Activated T-cell treated with anti-CD3 and anti-CD28 coated beads, Interleukin-2, amount 50 U/mL, for 48 hours (primary cell): ENCODE measurements at places on chromosomes 6 and 20.
A peak's percentile ranks its signal among the peaks of the same experiment; 100 is the strongest.

DNA sequence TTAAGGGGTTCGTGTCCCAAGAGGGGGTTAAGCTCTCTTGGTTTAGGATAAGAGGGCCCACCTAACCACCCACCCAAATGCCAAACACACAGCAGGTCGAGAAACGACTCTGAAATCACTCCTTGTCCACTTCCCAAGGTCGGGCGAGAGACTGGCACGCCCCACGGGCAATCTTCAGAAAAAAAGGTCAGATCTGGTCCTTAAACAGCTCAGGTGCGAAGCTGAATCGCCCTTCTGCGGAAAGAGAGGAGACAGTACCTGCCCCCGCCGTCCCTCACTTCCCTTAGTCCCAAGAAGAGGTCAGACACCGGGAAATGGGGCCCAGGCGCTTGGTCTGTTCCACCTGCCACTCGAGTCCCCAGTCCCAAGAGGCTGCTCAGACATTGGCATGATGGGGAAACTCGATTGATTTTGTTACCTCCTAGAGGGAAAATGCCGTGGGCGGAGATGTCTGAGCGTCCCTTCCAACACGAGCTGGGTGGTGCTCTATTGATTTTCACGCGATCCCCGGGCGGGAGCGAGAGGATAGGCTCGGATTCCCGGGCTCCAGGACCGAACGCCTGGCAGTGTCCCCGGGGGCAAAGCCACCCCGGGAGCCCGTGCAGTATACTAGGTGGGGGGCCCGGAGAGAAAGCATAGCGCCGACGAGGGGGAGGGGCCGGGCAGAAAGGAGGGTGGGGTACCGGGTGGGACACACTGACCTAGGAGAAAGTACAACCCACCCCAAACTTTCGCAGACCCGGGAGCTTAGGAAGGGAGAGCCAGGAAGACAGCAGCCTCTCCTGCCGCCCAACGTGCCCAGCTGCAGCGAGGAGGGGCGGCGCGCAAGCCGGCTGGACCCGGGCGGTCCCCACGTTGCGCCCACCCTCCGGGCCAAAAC lies 1.1 kb upstream of the SAMD5 start:
- DNase-seq, result peak; percentile 34

DNA sequence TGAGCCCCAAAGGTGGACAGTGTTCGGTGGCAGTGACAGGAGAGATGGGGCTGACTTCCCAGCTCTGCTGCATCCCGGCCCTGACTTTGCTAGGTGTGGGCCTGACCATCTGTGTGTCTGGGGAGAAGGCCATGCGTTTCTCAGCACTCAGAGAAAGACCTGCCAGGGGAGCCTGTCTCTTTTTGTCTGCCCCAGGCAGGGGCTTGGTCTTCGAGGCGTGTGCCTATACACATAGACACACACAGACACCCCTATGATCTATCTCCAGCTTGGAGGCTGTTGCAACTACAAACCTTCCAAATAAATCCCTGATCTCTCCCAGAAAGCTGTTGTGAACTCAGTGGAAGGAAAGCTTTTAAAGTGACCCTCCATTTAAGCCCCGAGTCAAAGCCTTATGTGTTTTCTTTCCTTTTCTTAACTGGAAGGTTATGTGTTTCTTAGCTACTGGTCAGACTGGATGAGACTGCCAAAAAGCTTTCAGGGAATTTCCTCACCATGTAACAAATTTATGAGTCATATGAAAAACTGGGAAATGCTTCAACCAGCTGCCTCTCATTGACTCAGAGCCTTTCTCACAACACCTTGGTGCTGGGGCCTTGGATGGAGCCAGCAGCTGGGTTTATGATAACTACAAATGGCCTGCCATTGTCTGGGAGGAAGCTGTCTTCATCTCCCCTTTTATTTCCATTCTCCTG lies 102.6 kb downstream of the CDC5L start:
- no peak for DNase-seq

DNA sequence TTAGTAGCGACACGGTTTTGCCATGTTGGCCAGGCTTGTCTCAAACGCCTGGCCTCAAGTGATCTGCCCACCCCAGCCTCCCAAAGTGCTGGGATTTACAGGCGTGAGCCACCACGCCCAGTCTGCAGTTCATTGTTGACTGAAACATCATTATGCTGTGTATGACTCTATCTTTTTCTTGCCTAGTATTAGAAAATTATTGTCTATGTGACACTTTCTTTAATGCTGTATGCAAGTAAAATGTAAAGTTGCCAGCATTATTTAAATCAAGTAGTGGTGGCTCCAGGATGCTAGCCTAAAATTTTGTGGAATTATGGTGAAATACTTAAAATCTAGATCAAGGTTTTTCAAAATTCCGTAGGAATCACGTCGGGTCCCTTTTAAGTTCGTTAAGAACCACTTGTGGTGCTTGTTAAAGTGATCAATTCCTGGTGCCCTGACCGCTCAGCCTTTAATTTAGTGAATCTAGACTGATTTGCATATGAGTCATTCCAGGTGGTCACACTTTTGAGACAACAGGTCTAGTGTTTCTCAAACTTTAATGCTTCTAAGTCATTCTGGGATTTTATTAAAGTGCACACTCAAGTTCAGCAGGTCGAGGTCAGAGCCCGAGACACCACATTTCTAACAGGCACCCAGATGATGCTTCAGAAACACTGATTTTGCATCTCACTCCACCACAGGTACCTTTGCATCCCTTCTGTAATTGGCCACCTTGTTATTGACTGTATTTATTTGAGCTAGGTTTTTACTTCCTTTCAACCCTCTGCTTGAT lies 132.6 kb upstream of the MTHFD1L start:
- no peak for DNase-seq

- peak; percentile 77 for DNase-seq
Measured at GRCh38 chr6:26304797-26305640, 60.0 kb upstream of the BTN3A2 start.

GRCh38 chr20:47360297-47361056 lies 4.0 kb upstream of the ZMYND8 start:
- no peak for DNase-seq

DNA sequence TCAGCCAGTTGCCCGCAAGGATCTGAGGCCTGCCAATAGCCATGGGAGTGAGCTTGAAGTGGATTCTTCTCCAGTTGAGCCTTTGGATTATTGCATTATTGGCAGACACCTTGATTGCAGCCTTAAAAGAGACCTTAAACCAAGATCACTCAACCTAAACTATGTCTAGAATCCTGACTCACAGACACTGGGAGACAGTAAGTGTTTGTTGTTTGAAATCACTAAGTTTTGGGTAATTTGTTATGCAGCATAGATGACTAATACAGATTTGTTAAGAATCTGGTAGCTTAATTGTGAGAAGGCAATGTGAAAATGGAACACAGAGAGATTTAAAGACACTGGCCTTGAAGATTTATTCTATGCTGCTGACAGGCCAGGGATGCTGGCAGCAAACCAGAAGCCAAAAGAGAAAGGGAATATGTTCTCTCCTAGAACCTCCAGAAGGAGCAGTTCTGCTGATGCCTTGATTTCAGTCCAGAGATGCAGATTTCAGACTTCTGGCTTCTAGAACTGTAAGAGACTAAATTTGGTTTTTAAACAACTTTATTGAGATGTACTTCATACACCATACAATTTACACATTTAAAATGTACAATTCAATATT lies 17.6 kb downstream of the SIRPD start:
- no peak for DNase-seq

DNA sequence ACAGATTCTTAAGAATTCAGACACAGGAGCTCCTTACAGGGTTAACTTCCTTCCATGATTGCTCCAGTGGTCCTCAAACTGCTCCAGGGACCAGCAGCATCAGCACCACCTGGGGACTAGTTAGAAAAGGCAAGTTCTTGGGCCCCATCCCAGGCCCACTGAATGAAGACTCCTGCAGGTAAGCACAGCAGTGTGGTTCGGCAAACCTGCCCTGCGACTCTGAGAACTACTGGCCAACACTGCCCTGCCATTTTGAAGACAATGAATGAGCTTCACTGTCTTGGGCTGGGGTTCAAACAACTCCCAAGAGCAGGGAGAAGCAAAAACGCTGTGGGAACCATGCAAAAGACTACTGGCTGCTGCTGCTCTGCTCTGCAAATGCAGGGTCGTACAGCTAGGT lies 39.4 kb downstream of the SLC22A23 start:
- no peak for DNase-seq

- no peak for DNase-seq
Measured at GRCh38 chr6:109031416-109031815, 63.2 kb downstream of the SESN1 start.

DNA sequence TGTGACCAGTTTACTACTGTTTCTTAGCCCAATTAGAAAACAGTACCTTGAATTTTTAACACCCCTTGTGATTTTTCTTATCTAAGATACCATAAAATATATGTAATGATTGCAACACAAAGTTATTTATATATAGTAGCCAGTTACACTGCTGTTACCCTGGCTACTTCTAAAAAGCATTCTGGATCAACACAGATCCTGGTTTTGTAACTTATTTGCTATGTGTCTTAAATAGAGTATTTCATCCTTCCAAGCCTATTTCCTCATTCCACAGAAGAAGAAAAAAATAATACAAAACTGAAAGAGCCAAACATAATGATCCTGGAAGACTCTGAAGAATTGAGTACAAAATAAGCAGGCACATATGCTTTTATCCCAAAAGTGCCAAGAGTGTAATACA lies 19.0 kb upstream of the GSTA4 start:
- DNase-seq, result no peak

DNA sequence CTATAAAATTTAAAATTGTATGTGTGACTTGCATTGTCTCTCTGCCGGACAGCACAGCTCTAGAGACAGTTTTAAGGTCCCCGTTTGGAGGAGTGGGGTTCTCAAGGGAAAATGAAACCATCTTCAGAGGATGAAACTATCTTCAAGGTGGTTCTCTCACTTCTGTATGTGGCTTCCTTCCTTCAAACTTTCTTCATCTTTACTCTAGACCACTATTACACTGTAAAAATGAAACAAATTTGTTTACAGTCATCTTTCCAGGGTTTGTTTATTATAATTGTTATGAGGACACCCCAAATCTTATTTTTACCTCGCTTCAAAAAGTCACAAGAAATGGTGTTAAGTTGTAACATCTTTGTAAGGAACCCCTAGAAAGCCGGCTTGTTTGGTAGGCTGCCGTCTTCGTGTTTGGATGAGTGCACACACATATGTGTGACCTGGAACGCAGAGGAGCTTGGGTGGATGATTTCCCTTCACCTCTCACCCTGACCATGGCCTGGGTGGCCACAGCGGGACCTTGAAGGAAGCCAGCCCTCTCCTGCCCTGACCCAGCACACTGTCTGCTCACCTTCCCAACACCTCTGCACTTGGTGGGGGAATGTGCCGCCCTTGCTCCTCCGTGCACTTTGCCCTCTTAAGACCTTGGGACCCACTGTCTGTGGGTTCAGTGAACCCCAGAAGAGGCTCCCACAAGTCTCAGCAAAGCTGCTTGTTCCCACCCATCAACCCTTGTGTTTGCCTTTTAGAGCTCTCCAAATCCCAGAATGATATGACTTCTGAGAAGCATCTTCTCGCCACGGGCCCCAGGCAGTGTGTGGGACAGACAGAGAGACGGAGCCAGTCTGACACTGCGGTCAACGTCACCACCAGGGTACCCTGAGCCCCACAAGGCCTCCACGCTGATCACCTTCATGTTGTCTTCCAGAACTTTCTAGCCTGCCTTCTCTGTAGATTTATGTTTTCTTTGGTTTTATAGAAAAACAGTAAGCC lies 67.8 kb downstream of the SYTL3 start:
- DNase-seq, result no peak

DNA sequence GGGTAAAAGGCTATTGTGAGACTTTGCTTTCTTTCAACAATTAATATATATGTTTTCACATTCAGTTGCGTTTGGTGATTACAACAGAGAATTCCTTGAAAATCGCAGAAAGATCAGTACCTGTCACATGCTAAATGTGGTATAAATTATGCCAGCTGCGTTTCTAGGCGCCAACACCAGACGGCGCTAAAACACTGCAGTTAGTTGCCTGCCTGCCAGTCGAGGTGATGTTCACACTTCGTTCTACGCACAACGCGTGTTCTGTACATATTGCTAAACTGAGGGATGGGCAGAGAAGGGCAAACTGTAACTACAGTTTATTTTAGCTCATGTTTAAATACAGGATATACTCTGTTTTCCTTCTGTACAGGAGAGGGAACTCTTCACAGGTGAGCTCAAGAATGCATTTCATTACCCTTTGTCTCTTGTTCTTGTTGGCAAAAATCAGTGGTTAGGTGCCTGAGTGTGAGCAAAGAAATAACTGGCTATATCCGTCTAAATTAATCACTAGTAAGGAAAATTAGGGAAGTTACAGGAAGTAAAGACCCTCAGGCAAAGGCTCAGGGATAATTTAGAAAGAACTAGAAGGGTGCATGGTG lies 100.1 kb upstream of the RGS17 start:
- peak; percentile 59 for DNase-seq

DNA sequence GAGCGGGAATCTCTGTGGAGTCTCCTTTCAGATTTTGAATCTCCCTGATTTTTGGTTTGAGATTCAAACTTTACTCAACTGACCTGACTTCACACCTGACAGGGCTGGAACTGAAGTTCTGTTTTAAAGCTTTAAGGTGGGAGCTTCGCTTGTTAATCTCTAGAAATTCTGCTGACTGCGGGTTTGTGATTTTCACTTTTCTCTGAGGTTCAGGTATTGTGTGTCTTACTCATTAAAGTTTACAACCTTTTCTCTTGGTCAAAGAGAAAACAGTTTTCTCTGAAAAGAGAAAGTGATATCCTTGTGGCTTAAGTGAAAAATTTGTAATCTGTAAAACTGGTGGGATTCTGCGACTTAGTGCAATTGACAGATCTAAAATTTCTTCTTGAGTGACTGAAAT lies 20.7 kb upstream of the IGF2R start:
- no peak for DNase-seq

GRCh38 chr20:48932375-48932941 lies 10.9 kb downstream of the ARFGEF2 start:
- no peak for DNase-seq

DNA sequence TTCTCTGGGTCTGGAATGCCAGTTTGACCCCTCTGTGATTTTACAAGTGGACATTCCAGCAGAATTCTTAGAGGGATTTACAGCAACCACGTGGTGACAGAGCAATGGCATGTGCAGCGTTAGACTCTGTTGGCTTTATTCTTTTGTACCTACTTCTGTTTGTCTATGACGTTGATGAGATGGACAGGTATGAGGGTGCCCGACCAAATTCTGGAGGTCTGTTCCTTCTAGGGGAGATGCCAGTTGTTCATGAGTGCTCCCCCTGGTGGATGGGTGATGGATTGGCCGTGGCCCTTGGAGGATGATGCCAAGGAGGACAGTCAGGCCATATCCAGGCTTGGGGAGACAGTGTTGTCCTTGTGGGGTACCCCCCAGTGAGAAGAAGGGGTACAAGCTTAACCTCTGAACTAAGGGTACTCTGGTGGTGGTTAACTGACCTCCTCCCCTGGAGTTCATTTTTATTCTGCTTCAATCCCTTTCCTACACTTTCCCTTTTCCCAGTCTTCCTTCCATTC lies 198.6 kb downstream of the DTNBP1 start:
- peak; percentile 72 for DNase-seq

- DNase-seq, result no peak
Measured at GRCh38 chr6:134406311-134406710, 88.4 kb upstream of the SGK1 start.

DNA sequence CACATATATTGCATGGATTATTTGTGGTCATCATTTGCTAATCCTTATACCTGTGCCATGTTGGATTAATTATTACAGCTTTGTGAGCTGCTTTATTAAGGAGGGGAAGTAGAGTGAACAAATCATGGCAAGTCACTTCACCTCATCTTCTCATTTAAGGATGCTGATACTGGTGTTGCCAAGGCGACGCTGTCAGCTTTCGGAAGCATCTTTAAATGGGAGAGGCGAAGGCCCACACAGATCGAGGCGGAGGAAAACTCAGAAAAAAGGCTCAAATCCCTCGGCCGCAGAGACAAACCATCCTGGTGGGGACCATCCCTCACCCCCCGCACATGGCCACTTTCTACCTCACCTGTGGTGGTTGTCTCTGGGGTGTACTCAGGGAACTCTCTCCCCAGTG lies 34.8 kb downstream of the FAM110A start:
- DNase-seq, result no peak
